ENCODE measurements at places on chromosomes 7 and 10.

- no peak for DNase-seq
Observed at GRCh38 chr10:103054621-103055020, 136.5 kb downstream of the CNNM2 start.

DNA sequence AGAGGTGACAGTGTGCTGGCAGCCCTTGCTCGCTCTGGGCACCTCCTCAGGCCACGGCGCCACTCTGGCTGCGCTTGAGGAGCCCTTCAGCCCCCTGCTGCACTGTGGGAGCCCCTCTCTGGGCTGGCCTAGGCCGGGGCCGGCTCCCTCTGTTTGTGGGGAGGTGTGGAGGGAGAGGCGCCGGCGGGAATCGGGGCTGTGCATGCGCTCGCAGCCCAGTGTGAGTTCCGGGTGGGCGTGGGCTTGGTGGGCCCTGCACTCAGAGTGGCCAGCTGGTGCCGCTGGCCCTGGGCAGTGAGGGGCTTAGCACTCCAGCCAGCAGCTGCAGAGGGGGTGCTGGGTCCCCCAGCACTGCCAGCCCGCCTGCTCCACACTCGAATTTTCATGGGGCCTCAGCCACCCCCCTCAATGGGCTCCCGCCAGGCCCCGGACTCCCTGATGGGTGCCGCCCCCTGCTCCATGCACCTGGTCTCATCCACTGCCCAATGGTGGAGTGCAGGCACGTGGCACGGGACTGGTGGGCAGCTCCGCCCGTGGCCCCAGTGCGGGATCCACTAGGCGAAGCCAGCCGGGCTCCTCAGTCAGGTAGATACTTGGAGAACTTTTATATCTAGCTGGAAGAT lies 96.7 kb upstream of the BET1 start:
- DNase-seq, result no peak

DNA sequence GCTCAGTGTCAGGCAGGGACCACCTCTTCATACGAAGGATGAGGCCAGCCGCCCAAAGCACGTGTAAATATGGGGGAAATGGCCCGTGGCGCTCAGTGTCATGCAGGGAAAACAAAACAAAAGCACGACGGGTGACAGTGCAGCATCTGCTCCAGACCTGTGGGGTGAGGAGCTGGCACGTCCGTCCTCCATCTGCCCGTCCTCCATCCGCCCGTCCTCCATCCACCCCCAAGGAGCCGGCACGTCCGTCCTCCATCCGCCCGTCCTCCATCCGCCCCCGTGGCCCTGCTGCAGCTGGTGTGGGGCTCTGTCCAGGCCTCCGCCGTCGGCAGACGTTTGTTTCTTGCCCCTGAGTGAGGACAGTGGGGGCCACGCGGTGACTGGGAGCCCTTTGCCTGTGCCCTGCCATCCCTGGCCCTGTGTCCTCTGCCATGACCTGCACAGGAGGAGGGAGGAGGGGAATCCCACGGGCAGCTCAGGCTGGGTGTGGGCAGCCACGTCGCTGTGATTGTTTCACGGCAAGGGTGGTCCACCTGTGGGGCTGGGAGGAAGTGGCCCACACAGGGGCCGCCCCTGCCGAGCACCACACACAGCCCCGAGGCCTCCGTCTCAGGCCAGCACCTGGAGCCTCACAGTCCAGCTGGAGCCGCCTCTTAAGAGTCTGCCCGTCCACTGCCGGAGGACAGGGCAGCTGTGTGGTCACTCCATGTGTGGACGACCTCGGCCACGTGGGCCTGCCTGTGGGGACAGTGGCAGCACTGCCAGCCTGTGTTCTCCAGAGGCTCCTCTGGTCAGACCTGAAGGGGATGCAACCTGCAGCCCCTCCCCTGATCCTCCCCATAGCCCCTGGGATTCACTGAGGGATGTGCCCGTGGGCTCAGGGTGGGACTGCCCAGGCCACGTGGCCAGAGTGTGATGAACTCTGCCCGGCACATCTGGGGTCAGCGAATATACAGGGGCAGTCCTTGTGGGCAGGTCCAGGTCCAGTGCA lies 38.2 kb upstream of the DPYSL4 start:
- no peak for DNase-seq

DNA sequence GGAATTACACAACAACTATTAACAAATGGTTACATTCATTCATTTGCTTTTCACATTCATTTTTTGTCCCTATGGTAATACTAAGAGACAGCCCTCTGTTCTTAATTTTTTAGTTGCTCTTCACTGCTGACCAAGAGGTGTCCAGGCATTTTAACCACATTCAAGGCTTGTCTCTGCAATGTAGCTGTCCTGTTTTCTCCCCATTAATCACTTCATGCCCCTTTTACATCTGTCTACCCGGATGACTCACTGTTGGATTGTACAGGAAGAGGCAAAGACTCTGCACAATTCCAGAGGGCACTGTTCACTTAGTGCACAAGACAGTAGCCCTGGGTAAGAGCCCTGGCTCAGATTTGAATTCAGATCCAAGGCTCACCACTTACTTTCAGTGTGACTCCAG lies 168.5 kb downstream of the NOC3L start:
- DNase-seq, result no peak
